ENCODE measurements at places on chromosomes 2 and 18. TPM values are rescaled to one million over a fixed set of nuclear protein-coding genes. Genes with fewer than 3 reads are reported as not detected.

DNA sequence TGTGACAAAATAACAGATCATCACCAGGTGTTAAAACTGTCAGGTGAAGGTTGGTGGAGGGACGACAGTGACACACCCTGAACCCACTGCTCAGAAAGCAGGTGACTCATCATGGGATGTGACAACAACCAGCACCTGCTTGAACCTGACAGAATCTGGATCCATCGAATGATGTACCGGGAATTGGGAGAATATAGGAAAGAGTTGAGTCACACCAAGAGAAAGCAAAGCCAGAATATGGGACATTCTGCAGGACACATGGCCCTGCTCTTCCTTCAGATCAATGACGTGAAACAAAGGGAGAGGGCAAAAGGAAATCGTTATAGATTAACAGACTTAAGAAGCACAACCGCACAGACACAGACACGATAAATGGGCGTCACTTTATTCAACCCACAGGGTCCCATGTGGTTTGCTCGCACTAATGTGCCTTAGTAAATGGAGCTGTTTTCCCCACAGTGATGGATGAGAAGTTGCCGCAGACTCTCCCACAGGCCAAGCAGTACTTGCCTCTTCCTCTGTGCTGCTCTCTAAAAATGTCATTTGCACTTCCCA is 100.1 kb downstream of the CRACDL start:
- peaks cover 6% of the 10 kb centered on the region for H3K4me1 ChIP-seq
- H3K36me3 ChIP-seq = no peaks in the 10 kb centered on the region
- no peaks in the 10 kb centered on the region for H3K27me3 ChIP-seq
- H3K4me3 ChIP-seq = no peak overlapping the region
- H3K27ac ChIP-seq = no peak overlapping the region

The ABCG5 gene
- total RNA-seq = not detected

The CTDP1 gene
- total RNA-seq = 33.8 TPM

The NAT8 gene
- not detected for total RNA-seq

DNA sequence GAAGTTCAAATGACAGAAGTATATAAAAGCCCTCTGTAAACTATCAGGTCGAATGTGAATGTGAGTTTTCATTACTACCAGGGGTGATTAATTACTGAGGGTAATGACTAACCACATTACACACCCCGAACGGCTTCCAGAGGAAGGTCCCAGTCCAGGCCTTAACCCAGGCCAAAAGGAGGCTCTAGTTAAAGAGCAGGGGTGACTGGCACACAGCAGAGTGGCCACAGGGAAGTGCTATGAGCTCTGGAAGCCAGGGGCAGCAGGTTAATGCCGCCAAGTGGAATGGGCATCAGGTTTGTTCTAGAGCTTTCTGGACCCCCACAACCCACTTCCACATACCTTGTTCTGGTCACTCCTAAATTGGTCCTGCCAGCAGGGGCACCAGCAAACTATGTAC is 87.7 kb downstream of the BCL11A start:
- peaks cover 69% of the 10 kb centered on the region for H3K4me1 ChIP-seq
- H3K27me3 ChIP-seq = no peaks in the 10 kb centered on the region
- H3K27ac ChIP-seq = peak overlapping the region; percentile 80
- peaks cover 72% of the 10 kb centered on the region for H3K36me3 ChIP-seq

DNA sequence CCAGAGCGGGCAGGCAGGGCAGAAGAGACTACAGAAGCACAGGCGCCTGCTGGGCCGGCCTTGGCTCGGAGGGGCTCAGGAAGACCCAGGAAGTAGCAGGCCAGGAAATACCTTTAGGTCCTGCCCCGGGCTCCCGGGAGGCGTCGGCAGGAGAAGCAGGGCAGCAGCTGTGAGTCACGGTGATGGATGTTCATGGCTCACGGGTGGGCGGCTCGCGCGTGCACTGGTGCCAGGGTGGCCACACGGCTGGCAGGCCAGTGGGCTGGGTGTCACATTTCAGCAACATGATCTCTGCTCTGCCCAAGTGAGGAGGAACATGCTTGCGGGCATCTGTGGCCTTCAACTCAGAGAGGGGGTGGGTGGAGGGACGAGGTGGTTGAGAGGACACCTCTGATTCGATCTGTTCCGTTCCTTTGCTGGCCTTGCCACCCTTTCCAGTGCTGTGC is 139.3 kb downstream of the KLHL29 start:
- no peaks in the 10 kb centered on the region for H3K4me1 ChIP-seq
- no peak for DNase-seq
- H3K36me3 ChIP-seq = no peaks in the 10 kb centered on the region
- no peak overlapping the region for H3K27ac ChIP-seq

- DNase-seq = no peak
- H3K4me1 ChIP-seq = no peaks in the 10 kb centered on the region
- no peaks in the 10 kb centered on the region for H3K36me3 ChIP-seq
Observed at GRCh38 chr2:23565814-23566213, 180.8 kb downstream of the KLHL29 start.

The NT5DC4 gene
- total RNA-seq = 2.1 TPM

- peaks cover 4% of the 10 kb centered on the region for H3K36me3 ChIP-seq
- DNase-seq = no peak
- no peak overlapping the region for H3K27ac ChIP-seq
- no peak overlapping the region for H3K4me3 ChIP-seq
- peaks cover 4% of the 10 kb centered on the region for H3K27me3 ChIP-seq
Observed at GRCh38 chr18:36183033-36183432, 4.3 kb upstream of the MOCOS start.

- no peak within 1 kb of the TSS for H3K27ac ChIP-seq
- H3K4me1 ChIP-seq = peaks cover 57% of the 10 kb centered on the region
- no peaks in the 10 kb centered on the region for H3K36me3 ChIP-seq
Observed at GRCh38 chr2:45009303-45009927, at the start of gene SIX2. Gene SIX2 (minus strand): TSS chr2:45009452. CDS start chr2:45009110, 342 bp downstream.

- peaks cover 3% of the 10 kb centered on the region for H3K4me1 ChIP-seq
- no peak overlapping the region for H3K4me3 ChIP-seq
- no peaks in the 10 kb centered on the region for H3K36me3 ChIP-seq
Observed at GRCh38 chr2:193463011-193463410, 1268.3 kb upstream of the TMEFF2 start.

The SERPINB5 gene
- not detected for total RNA-seq

DNA sequence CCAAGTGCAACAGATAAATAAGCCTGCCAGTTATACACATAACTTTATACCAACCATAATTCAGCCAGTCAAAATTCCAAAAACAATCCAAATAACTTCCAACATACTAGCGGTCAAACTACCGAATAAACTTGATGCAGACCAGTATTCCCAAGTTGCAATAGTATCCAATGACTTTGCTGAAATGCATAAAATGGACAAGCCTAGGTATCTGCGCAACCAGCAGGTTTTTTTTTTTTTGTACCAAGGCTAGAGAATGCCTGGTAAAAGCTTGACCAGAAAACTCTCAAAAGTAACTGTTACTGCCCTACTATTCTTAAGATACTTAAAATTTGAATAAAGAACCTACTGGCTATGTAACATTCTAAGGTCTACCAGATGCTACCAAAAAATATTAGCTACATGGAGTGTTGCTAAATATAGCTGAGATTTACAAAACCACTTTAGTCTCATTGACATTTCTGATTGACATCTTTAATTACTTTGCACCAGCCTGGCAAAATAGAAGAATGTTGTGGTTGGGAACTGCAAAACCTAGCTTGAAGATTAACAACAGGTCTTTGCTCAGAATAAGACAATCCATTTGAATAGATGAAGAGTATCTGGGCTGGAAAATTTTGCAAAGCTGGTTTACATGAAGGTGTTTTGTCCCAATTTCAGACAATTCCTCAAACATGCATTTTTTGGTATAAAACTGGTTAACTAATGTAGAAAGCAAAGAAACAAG is 7.3 kb downstream of the SRSF7 start:
- H3K4me1 ChIP-seq = peaks cover 56% of the 10 kb centered on the region
- H3K27me3 ChIP-seq = no peaks in the 10 kb centered on the region
- no peak overlapping the region for H3K4me3 ChIP-seq
- DNase-seq = no peak

DNA sequence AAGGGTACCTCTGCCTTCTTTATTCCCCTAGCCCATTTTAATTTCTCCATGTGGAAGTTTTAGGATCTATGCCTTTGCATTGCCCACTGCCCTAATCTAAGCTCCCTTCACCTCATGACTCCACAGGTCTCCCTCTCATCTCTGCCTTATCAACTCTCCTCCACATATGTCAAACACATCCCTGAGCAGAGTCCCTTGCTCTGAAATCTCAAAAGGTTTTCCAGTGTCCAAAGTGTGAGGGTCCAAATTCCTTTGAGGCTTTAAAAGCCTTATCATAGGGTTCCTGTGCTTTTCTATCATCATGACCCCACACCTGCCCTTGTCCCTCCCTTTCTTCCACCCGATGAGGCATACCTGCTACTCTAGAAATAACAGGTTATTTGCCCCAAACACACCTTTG is 38.6 kb downstream of the SLC4A1AP start:
- H3K27ac ChIP-seq = no peak overlapping the region
- no peak overlapping the region for H3K4me3 ChIP-seq
- peaks cover 5% of the 10 kb centered on the region for H3K27me3 ChIP-seq
- H3K36me3 ChIP-seq = peaks cover 8% of the 10 kb centered on the region
- DNase-seq = no peak
- H3K4me1 ChIP-seq = peaks cover 3% of the 10 kb centered on the region

The EVA1A gene
- not detected for total RNA-seq

The AGXT gene
- total RNA-seq = not detected

- DNase-seq = no peak
- peaks cover 3% of the 10 kb centered on the region for H3K27me3 ChIP-seq
- no peaks in the 10 kb centered on the region for H3K36me3 ChIP-seq
- no peak overlapping the region for H3K27ac ChIP-seq
- no peaks in the 10 kb centered on the region for H3K4me1 ChIP-seq
Observed at GRCh38 chr18:25727281-25727985, 363.0 kb downstream of the SS18 start.

- H3K27me3 ChIP-seq = no peaks in the 10 kb centered on the region
- no peak for DNase-seq
- H3K36me3 ChIP-seq = peaks cover 23% of the 10 kb centered on the region
- peaks cover 58% of the 10 kb centered on the region for H3K4me1 ChIP-seq
- peak overlapping the region; percentile 98 for H3K27ac ChIP-seq
Observed at GRCh38 chr18:79406708-79407107, 11.0 kb downstream of the NFATC1 start.

The EXOC6B gene
- total RNA-seq = 13.8 TPM

- peaks cover 24% of the 10 kb centered on the region for H3K4me1 ChIP-seq
- H3K36me3 ChIP-seq = no peaks in the 10 kb centered on the region
Observed at GRCh38 chr2:110861616-110862260, 129.4 kb downstream of the ACOXL start.

- DNase-seq = peak; percentile 40
- H3K36me3 ChIP-seq = no peaks in the 10 kb centered on the region
Observed at GRCh38 chr18:13217466-13217961, 1.0 kb upstream of the LDLRAD4 start.

- no peaks in the 10 kb centered on the region for H3K27me3 ChIP-seq
- DNase-seq = no peak
- peak overlapping the region; percentile 96 for H3K27ac ChIP-seq
Observed at GRCh38 chr2:113755835-113756354, 547 bp downstream of the SLC35F5 start.

DNA sequence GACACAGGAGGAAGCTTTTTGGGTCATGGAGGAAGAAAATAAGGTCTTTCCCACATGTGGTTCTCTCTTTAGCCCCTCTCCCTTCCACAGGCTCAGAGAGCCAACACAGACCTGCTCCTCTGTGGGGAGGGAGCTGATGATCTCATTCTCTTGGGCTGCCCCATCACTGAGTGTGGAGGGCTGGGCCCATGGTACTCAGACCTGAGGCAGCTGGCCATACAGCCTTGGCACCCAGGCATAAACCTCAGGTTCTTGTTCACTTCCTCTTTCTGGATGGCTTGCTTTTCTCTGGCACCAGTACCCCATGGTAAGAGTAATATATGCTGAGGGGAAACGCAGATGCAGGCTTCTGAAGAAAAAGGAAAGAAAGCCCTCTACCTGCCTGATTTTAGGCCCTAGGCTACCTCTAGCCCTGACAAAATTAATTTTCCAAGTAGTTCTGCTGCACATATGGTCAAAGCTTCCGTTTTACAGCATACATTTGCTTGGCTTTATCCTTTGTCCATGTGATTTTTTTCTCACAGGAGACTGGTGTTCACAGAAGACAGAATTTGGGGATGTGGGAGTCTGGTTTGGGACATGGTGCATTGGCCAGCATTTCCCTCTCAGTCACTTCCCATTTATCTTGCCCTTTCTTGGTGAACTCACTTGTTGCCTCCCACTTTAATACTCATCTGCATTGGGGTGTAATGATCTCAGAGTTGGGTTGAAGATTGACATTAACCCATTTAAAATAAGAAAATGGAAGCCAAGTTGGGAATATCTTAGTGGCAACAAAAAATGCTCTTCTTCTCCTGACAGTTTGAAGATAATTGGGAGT is 11.1 kb downstream of the DHRS9 start:
- no peaks in the 10 kb centered on the region for H3K27me3 ChIP-seq
- peaks cover 36% of the 10 kb centered on the region for H3K4me1 ChIP-seq
- DNase-seq = no peak
- no peaks in the 10 kb centered on the region for H3K36me3 ChIP-seq
- H3K4me3 ChIP-seq = no peak overlapping the region

- peaks cover 5% of the 10 kb centered on the region for H3K36me3 ChIP-seq
- no peak overlapping the region for H3K4me3 ChIP-seq
- no peak for DNase-seq
- H3K27ac ChIP-seq = no peak overlapping the region
Observed at GRCh38 chr2:54038835-54039234, 68.0 kb upstream of the PSME4 start.

The TMEM198 gene
- 0.86 TPM for total RNA-seq

DNA sequence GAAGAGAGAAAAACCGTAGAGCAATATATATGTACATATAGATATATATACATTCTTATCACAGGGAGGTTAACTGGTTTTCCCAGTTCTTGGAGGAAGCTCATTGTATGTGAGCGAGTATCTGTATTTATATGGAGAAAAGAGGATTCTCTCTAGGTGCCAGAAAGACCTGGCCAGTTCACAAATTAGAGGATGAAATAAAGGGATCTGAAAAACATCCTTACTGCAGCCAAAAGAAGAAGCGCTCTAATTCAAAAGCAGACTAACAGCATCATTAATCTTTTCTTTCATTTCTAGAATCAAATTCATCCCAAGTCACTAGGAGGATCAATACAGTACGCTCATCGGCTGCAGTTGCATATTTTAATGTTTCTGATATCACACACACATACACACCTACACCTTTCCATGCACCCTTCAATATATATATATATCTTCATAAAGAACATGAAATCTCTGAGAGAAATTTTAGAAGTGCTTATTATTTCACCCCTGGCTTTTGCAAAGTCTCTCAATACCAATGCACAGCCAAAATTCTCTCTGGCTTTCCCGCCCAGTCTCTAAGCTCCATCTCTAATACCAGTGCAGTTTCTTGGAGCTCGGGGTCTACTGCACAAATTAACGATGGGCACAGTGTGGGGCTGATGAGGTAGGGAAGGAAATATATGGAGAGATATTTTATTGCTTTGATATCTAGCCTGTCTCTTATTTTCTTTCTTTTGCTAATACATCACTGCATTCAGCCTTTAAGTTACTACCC is 731 bp downstream of the NRXN1 start:
- no peak overlapping the region for H3K4me3 ChIP-seq
- no peak overlapping the region for H3K27ac ChIP-seq
- no peaks in the 10 kb centered on the region for H3K27me3 ChIP-seq
- no peak for DNase-seq
- H3K36me3 ChIP-seq = no peaks in the 10 kb centered on the region
- H3K4me1 ChIP-seq = no peaks in the 10 kb centered on the region

DNA sequence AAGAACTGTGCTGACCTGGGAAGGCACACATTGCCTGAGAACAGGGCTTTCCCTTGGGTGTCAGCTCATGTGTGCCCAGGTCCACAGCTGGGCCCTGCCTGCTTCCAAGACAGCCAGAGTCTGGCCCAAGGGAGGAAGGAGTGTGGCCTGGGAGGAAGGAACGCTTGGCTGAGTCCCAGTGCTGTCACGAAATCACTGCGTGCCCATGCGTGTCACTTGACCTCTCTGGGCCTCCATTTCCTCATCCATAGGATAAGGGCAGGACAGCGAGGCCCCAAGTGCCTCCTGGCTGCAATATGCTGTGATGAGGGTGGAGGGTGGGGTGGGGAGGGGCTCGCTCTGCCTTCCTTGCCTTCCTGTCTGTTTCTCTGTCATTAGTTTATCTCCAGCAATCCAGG is 642 bp upstream of the KCNK3 start:
- no peaks in the 10 kb centered on the region for H3K36me3 ChIP-seq
- peaks cover 60% of the 10 kb centered on the region for H3K27me3 ChIP-seq

Data from activated B cell treated with CpG ODN at 0.5 μM for 24 hours (primary cell).